NCI-H748 treated with DMSO at 0.1 percent for 48 hours (cell line): ENCODE measurements at places on chromosomes 1 and 21.

DNA sequence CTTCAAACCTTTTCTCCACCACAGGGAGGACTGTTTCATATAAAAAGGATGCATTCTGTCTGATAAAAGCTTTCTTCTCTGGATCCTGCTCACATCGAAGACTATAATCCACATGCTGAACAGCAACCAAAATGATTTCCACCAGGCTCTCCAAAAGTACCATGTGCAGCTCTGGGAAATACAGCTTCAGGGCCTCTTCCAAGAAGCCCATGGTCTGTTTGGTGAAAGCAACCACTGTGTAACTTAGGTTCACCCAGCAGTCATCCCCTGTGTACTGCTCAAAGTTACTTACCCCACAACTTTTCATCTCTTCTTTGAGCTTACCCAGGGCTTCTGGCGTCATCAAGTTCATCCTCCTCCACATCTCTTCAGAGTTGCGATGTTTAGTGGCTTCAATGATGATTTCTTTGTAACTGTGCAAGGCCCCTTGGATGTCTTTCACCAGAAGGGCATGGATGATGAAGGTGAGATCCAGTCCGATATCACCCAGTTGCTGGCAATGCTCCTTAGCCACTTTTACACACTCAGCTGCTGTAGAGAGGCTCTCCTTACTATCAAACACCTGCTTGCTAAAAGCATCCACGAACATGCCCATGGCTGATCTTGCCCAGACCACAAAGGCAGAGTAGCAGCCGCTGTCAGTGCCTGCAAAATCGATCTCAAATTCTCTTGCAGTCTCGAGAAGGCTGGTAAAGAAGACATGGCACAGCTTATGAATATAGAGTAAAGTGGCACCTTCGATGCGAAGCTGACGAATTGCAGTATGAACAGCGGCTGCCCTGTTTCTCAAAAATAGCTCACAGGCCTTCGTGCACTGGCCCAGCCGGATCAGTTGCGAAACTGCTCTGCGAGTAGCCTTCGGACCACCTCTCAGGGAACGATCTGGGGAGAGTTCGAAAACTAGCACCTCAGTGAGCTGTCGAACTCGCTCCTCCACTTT, 1.7 kb downstream of the EXOC8 start:
- DNase-seq: no peak

DNA sequence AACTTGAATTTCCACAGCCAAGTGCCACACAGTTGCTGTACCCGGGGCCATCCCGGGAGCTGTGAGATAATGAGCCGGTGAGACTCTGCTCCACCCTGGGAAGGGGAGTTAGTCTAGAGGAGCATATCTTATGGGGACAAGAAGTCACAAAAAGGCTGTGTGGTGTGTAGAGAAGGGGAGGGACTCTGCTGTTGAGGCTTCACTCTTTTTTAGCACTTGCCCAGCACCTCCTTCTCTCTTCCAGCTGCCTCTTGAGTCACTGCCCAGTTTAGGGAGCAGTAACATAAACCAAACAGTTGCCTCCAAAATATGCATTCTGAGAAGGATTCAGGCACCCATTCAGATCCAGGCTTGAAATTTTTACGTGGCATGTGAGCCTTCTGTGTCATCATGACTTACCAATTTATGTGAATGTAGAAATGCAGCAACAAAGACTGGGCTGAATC, 744 bp upstream of the WDR26 start:
- no peak for DNase-seq

- DNase-seq: no peak
Measured at GRCh38 chr1:226350519-226350865, 41.5 kb upstream of the LIN9 start.

DNA sequence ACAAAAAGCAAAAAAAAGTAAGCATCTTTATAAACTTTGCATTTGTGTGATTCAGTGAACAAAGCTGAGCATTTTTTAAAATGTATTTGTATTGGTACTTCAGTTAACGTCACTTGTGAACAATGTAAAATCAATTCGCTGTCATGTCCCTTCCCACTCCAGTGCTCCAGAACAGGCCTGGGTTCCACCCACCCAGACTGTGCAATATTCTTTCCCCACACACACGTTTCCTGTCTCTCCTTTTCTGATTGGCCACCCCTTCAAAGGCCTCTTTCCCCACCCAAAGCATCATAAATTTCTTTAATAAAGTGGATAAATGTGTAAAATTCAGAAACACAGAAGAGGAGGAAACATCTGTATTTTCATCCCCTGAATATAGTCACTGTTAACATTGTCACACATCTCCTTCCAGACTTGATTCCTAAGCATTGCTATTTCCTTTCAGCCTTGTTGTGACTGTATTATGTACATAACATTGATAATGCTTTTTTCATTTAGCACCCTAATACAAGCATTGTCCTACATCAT, 12.0 kb downstream of the CLEC20A start:
- no peak for DNase-seq

- no peak for DNase-seq
Measured at GRCh38 chr1:18635891-18636595, 5.4 kb downstream of the PAX7 start.

- DNase-seq: no peak
Measured at GRCh38 chr1:80249699-80250098, 1243.2 kb upstream of the ADGRL4 start.

DNA sequence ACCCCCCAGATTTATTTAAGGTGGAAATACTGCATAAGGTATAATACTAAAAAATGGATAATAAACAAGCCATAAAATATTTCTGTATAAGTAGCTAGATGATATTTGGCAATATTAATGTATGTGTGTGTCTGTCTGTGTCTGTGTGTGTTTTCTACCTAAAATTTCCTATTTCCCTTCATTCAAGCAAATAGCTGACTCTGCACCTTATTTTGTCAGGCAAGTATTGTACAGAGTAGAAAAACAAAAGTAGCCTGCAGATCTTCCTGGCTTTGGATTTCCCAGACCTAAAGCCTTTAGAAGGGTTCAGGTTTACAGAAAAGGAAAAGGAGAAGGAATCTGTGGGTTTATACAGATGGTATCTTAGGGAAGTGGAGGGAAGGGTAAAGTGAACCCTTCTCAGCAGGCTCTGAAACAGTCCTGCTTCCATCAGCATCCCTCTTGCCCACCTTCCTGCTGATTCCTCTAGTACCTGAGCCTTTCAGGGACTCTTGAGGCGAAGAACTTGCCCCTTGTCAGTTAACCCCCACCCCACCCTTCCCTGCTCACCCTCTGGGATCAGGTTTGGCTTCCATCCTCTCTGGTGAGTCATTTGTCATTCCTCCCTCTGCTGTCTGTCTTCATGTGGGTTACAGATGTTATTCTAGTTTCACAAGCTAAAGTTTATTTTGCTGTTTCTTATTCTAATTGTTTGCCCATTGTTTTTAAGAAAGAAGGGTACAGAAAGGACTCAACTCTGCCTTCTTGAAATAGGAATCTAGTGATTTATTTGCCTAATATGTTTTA, 21.7 kb upstream of the RGS16 start:
- no peak for DNase-seq
